Stimulated activated CD4-positive, alpha-beta T cell treated with anti-CD3 and anti-CD28 coated beads, Interleukin-4, amount 100 ng/mL, for 1 hour (primary cell): ENCODE measurements at places on chromosomes 5 and 9.

DNA sequence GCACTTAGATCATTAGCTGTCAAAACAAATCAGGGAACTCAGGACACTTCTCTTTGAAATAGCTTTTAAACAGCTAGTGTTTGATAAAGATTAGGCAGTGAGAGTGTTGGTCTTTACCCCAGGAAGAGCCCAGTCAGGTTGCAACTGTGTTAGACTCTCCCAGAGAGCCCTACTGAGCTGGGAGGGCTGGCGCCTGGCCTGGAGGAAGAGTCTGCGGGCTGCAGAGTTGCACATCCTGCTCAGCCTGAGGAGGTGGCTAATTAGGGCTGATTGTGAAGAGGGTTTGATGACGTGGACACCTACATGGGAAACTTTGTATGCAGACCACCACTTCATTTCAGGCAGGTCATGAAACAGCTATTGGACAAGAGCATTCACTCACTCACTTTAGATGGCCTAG lies 112.0 kb downstream of the TMEM174 start:
- DNase-seq, result no peak

DNA sequence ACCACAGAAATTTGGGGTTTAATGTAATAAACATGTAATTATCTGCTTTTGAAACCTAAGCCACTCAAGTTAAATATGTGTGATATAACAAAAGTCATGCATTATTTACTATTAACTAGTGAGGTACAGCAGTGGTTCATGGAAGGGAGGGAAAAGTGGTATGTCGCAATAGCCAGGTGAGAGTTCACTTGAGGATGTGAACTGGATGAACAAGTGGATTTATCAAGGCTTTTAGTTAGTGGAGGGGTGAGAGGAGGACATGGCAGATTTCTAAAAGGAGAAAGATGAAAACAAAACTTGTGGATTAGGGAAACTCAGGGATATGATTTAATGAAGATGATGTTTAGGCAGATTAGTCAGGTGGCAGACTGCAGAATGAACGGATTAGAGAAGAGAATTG lies 141.3 kb upstream of the NFIB start:
- no peak for DNase-seq

DNA sequence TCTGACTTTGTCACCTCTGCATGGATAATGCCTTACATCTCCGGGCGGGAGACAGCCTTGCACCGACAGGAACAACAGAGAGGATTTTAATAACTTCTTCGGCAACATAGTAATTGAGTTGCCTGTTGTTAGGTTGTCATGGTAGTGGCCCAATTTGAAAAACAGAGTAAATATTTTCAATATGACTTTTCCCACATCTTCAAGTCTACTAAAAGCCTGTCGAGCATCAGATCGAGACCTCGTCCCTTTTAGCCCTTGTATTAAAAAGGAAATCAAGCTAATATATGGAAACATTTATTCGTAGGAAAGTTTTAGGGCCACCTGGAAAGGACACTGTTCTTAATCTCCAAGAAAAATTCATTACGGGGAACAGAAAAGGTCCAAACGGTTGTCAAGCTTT lies 70.8 kb upstream of the FCN2 start:
- DNase-seq, result no peak

DNA sequence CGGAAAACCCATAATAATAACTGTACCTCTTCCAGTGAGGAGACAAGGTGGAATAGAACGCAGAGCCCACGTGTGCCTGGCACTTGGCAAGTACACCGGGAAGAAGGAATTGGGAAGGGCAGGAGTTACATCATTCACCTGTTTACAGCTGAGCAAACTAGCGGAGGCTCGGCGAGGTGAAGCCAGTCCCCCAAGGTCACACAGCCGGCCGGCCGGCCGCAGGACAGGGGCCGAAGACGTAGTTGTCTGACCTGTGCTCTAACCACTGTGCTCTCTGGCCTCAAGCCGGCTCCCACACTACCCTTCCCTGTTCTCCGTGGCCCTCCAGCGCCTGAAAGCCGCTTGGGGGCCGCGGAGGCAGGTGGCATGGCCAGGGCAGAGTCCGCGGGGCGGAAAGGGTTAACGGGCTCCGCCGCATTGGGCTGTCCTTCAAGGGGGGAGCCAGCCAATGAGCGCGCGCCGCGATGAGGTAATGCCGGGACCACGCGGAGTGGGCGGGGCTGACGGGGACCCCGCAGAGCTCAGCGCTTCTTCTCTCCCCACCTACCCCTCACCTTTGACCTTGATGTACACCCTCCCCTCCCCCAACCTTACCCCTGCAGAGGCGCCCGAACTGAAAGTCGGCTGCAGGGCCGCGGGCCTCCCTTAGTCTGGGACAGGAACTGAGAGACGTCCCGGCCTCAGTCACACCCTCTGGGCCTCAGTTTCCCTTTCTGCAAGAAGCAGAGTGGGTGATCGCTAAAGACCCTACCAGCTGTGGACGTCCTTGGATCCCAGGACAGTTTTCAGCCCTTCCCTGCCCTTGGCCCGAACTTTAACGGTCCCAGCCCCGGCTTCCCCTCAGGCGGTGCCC lies 125.1 kb downstream of the C9orf50 start:
- peak; percentile 91 for DNase-seq

DNA sequence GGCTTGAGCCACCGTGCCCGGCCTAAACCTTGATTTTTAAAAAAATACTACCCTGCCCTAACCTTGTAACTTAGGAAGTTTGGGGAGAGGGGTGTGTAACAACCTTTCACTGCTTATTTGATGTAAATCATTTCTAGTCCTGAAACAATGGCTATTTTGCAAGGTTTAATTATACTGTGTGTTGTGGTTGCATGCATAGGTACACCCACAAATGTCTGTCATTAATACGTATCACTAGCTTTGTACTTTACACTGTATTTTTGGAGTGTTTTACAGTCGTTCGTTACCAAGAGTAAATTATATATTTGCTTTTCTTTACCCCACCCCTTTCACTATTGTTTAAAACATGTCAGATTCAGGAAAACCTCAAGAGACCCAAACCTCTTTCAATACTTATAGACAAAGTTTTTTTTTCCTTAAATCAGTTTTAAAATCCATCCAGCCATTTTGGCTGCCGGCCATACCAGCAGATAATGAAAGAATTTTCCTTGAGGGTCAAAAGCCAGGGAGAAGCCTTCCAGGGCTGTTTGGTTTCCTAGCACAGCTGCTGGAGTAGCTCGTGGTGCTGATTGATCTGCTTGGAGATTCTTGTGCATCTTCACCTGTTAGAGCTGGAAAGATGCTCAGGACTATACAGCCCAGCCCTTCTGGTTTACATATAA lies 50.7 kb downstream of the DOCK8 start:
- no peak for DNase-seq

- DNase-seq, result no peak
Measured at GRCh38 chr5:147949711-147950573, 43.6 kb upstream of the C5orf46 start.

DNA sequence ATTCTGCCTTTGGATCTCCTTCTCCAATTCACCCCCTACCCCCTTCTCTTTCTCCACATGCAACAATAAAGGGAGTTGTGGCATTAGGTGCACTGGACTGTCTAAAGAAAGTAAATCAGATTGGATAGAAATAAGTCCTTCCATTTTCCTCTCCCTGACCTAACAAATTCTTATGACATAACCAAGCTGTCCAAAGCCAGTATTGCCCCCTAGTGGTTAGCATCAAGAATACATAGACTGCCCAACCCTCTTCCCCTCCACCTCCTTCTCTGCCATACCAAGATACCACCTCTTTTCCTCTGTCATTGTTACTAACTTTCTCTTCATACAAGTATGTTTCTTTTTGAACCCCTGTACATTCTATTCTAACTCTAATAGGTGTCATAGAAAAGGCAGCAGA lies 45.7 kb downstream of the PPARGC1B start:
- DNase-seq, result no peak

DNA sequence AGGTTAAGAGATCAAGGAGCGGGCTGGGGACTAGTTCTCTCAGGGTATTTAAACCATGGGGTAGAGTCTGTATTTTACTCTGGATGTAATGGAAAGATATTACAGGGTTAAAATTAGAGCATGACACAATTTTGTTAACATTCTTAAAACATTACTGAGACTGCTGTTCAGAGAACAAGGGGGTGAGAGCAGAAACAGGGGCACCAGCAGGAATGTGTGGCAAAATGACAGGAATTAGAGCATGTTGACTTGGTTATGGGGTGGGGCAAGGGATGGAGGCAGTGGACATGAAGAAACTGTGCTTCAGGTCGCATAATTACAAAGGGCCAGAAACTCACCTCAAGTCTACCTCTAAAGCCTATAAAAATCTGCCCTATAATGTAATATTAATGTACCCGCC lies 75.0 kb downstream of the TMEM232 start:
- no peak for DNase-seq

DNA sequence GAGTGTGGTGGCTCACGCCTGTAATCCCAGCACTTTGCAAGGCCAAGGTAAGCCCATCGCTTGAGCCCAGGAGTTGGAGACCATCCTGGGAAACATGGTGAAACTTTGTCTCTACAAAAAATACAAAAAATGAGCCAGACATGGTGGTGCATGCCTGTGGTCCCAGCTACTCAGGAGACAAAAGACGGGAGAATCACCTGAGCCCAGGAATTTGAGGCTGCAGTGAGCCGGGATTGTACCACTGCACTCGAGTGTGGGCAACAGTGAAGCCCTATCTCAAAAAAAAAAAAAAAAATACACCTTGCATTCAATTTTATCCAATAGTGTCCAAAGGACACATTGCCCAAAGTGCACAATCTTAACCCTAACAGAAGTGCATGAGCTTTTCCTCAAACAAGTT lies 372.8 kb downstream of the CDH12 start:
- DNase-seq, result no peak

DNA sequence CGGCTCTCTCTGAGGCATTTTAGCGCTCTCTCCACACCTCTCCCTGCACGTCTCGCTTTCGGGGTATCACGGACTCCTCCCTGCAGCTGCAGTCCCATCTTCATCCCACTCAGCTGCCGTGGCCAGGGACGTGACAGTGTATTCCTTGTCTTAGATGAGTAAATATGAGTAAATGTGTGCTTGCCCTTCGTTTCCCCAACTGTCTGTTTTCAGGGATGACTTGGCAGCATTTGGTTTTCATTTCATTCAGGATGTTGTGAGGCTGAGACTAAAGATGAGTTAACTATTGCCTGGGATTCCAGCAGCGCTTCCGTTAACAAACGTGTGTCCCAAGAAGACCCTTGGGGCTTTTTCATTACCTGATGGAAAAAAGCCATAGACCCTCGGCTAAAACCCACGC lies 29.5 kb downstream of the GDNF start:
- DNase-seq, result no peak

DNA sequence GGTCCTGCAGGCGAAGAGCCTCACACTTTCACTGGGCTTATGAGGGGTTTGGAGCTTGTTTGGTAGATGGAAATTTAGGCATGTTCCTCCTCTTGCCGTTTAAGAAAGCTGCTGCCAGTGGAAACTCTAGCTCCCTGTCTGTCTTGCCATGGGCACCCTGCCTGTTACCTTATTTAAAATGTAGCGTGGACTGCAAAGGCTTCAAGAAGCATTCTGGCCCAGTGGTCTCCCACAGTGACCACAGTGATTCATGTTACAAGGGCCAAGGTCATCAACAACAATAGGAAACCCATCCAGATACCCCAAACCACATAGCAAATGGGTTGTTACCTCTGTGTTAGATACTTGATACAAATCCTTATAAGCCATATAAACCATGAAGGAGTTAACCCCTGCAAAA lies 96.6 kb downstream of the DPYSL3 start:
- no peak for DNase-seq

GRCh38 chr5:79107020-79107796 lies 4.4 kb upstream of the BHMT start:
- DNase-seq, result no peak

- DNase-seq, result no peak
Measured at GRCh38 chr9:133957328-133957727, 34.8 kb downstream of the VAV2 start.

- no peak for DNase-seq
Measured at GRCh38 chr5:160635046-160635445, 213.4 kb downstream of the PTTG1 start.

DNA sequence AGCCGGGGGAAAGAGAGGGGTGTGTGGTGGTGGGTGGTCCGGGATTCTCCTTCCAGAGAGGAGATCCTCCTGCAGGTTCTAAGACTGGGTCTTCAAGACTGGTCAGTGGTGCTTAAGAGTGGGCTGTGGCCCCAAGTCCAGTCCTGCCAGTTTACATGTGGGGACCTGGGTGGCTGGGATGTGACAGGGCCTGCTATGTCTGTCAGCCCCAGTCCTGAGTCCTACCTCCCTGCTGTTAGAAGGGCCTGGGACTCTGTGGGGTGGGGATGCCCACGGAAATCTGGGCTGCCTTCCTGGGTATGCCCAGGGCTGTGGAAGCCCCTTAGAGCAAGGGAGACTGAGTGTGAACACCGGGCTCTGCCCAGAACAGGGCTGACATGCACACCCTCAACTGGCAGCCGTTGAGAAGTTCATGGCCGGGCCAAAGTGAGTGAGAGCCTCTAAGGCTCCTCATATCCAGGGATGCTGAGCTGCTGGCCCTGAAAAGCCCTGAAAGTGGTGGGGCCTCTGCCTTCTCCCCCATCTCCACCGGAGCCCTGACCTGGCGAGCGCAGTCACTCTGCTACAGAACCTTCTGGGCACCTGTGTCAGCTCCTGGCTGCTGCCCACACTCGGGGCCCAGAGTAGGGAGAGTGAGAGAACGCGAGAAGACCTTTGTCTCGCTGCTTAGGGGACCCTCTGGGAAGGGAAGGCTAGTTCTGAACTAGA lies 1.7 kb downstream of the PHF2 start:
- no peak for DNase-seq

DNA sequence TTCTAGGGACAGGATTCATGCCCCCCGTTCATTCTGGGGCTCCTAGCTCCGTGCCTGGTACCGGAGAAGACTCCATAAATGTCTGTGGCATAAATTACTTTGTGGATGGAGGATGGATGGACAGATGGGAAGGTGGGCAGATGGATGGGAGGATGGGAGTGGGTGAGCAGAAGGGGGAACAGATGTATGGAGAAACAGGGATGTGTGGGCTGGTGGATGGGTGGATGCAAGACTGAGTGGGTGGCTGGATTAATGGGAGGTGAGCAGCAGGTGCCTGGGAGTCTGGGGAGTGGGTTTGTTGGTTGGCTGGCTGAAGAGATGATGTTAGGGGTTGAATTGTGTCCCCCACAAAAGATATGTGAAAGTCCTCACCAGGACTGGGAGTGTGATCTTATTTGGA lies 43.5 kb downstream of the SARDH start:
- no peak for DNase-seq

GRCh38 chr5:143056792-143057579 lies 286.8 kb downstream of the ARHGAP26 start:
- DNase-seq, result no peak

- no peak for DNase-seq
Measured at GRCh38 chr9:85172001-85172978, 502.8 kb downstream of the NTRK2 start.

- DNase-seq, result no peak
Measured at GRCh38 chr9:136923881-136924280, 20.7 kb downstream of the FBXW5 start.

GRCh38 chr9:95000821-95001220 lies 274.3 kb downstream of the AOPEP start:
- DNase-seq, result no peak
